Left renal cortex interstitium (tissue), 4 donors: ENCODE measurements at places on chromosomes 6 and 20. TPM values are rescaled to one million over a fixed set of nuclear protein-coding genes. Genes with fewer than 3 reads are reported as not detected.

Gene IL17A
- not detected for polyA plus RNA-seq

Gene RAET1G
- 1.8 TPM for polyA plus RNA-seq

Gene PRDM1
- 1.8 TPM for polyA plus RNA-seq

Gene SLC52A3
- 3.6 TPM for polyA plus RNA-seq

- no peak for DNase-seq
Measured at GRCh38 chr6:41122373-41122772, 31.8 kb downstream of the TREML1 start.

DNA sequence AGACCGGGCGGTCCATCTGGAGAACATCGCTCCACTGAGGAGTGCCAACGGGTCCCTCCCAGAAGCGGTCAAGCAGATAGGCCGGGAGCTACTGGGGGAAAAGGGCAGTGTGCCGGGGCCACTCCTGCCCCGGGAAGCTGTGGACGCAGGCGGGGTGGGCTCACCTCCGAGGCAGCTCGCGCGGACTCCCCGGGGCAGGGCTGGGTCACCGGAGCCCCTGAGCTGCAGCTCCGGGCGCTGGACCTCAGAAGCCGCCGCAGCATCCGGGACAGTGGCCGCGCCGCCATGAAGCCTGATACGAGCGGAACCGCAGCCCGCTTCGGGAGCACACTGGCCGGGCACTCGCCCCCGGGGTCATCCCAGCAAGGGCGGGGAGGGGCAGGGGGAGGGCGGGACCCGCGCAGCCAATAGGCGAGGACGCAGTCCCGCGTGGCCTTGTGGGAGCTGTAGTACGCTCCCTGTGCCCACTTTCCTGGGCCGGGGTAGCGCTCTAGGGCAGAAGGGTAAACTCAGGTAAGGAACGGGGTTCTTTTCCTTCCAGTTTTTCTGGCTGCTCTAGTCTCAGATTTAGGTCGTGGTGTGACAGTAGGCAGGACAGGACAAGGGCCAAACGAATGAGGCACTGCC is at the start of gene MOCS1:
Gene MOCS1 (minus strand): TSS at position 332 of the 627 bp plus-strand sequence. CDS start 45 bp downstream, at position 287.
- peak; percentile 34 for DNase-seq

GRCh38 chr6:55569638-55570037 is 9.4 kb downstream of the HMGCLL1 start:
- no peak for DNase-seq

GRCh38 chr6:75546381-75546780 is 52.8 kb upstream of the FILIP1 start:
- DNase-seq, result no peak

DNA sequence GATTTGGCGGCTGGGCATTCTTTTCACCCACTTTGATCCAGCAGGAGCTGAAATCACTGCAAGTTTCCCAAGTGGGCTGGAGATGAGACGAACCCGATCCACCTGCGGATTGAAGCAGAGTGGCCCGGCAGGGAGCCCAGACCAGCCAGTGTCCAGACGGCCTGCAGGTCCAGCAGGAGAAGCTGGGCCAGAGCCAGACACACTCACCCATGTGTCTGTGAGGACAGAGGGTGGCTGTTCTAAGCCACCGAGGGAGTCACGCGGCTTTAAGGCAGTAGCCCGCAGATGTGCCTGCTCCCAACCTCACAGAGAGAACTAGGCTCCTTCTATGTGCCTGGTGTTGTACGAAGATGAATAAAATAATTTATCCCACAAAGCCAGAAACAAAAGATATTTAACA is 200.7 kb downstream of the WDR27 start:
- no peak for DNase-seq

DNA sequence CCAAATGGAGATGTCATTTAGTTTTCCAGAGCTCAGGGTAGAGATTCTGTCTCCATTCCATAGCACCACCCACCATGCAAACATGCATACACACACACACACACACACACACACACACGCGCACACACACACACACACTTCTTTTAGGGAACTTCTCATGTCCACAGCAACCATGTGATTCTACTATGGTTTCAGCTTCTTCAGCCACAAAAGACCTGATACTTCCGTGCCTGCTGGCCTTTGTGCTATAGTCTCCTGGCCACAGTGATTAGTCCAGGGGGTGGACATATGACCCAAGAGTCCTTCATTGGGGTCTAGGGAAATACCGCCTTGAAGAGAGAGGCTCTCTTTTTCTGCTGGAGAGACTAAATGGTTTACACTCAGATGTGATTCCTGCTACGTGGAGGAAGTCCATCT is 53.5 kb downstream of the CARMIL1 start:
- DNase-seq, result no peak

- no peak for DNase-seq
Measured at GRCh38 chr20:39105551-39105950, 143.4 kb downstream of the DHX35 start.

GRCh38 chr20:667351-668034 is 8.1 kb downstream of the SCRT2 start:
- DNase-seq, result no peak

DNA sequence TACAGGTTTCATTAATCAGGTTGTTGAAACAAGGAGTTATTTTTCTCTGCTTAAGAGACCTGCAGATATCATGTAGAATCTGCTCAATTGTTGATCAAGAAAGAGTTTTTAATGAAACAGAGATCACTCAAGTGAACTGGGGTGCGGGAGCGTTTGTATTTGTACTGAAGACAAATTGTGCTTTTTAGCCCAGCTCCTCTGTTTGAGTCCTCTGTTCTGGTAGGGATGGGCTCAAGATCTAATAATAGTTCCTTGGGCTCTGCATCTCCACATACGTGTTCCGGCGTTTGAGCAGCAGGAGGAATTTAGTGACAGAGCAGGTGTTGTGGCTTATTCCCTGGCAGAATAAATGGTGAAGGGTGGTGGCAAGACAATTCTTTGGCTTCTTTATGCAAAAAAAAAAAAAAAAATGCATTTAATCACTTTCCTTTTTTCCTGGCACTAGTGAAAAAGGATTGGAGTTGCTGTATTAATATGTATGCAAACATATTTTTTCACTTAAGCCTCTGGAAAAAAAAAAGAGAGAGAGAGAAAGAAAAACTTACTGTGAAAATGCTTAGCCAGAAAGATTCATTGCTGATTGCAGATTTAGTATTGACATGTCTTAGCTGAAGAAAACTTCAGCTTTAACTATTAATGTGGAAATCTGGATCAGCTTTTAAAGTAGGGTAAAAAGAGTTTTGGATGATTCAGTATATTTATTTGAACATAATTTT is 4.0 kb downstream of the CITED2 start:
- no peak for DNase-seq

- DNase-seq, result no peak
Measured at GRCh38 chr20:17300113-17300512, 73.3 kb downstream of the PCSK2 start.

DNA sequence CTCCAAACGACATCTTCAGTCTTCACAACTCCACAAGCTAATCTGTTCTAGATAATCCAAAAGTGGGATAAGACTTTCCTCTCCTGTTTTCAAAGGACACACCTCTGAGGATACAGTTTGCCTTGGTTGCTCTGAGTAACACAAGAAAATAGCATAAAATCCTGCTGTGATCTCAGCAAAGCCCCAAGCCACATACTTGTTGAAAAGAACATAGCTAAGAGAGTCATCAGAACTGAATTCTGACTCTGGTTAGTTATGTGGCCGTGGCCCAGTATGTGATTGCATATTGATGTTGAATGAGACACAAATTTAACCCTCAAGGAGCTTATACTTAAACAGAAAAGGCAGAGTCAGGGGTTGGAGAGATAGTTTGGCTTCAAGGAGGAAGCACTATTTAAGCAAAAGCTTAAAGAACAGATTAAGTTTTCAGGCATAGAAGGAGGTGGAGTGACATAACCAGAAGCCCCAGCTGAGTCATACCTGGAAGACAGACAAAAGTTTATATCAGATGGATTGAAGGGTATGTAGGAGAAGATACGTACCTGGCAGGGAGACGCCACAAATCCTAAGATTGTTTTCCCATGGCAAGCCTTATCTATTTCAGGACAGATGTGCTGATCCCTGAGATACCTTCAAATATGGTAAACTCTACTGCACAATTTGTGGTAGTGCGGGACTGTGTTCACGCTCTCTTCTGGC is 41.2 kb downstream of the OPN5 start:
- DNase-seq, result no peak
